AG04450 (cell line): ENCODE measurements at places on chromosomes 4 and X.

GRCh38 chr4:30825008-30825770 lies 105.0 kb downstream of the PCDH7 start:
- DNase-seq = no peak

- no peak for DNase-seq
Observed at GRCh38 chrX:43804021-43804420, 78.2 kb downstream of the MAOB start.

- no peak for DNase-seq
Observed at GRCh38 chr4:146073517-146073916, 102.0 kb upstream of the LSM6 start.

DNA sequence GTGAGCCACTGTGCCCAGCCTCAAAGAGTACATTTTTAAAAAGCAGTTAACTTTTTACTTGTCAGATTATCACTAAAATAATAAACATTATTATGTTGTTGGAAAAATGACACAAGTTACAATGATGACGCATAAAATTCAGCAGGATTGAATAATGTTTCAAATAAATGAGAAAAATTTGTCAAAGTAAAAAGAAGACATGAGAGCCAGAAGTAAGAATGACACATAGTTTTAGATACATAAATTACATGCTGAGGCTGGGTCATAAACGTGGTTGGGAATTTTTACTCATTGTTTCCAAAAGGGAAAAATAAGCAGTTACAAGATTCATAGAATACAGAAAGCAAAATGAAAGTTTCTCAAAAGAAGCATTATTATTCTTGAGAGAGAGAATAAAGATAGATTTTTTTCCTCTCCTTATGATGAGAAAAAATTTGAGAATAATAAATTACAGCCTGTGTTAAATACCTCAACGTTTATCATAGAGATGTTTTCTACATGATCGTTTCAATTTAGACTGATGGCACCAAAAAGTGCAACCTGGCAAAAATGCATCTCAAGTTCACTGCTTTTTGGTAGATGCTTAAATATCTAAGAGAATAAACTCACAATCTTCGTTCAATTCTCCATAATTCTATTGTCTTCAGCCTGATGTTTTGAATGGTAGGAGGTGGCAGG lies 40.4 kb downstream of the GUCY1B1 start:
- no peak for DNase-seq

DNA sequence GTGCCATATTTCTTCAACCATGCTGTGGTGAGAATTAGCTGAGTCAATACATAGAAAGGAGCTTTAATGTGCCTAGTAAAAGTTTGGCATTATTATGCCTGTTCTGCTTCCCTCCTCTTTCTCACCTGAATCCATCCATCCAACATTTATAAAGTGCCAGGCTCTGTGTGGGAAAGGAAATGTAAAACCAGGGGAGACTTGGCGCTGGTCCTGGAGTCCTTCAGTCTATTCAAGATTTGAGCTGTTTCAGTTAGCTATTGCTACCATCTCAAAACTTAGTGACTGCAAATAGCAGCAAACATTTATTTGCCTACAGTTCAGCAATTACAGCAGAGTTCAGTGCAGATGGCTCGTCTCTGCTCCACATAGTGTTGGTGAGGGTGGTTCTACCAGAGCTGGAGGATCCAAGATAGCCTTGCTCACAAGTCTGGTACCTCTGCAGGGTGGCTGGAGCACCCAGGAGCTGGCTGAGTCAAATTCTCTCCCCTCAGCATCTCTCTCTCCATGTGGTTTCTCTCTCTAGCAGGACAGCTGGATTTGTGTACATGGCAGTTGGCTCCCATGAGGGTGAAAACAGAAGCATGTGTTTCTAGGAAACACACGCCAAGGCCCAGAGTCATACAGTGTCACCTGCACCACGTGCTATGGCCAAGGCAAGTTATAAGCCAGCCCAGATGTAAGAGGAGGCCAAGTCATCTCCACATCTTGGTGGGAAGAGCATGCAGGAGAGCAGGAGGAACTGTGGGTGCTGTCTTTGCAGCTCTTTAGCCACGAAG lies 77.3 kb downstream of the FHDC1 start:
- no peak for DNase-seq

DNA sequence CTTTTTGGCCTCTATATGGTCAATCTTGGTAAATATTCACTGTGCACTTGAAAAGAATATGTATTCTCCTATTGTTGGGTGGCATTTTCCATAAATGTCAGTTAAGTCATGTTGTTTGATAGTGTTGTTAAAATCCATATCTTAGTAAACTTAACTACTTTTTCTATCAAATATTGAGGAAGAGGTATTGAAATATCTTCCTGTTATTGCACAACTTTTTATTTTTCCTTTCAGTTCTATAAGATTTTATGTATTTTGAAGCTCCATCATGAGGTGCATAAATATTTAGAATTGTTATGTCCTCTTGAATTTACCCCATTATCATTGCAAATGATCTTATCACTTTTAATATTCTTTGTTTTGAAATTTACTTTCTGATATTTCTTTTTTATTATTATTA lies 3.4 kb downstream of the GK2 start:
- no peak for DNase-seq

DNA sequence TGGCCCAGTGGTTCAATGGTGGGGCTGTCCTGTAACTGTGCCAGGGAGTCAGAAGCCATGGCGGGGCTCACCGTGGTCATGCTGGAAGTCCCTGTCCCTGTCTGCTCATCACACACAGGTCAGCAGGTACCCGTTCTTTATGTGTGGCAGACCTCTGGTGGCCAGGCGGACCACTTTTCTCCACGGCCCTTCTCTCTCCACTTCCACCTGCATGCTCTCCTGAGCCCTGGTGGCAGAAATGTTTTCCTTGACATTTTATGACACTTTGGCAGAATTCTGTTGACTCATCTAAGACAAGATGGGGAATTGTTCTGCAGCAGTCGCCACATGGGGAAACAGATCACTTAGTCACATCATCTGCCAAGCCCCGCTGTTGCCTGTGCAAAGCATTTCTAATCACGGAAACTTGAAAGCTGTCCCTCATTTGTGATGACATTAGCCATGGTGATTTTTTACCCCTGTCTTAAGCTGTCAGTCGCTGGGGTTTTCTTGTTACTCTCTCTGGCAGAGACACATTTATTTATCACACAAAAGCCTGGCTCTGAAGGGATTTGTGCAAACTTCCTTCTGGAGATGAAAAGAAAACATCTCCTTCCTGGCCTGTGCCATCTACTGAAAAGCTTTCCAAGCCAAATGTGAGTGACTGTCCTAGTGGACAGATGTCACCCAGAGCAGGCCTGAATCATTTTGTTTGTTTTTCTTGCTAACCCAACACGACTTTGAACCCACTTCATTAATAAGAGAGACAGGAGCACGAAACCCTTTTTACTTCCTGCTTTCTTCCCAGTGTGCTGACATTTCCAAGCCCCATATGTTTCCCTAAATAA lies 38.8 kb upstream of the STIM2 start:
- DNase-seq = no peak

GRCh38 chrX:48972220-48973164 lies 848 bp upstream of the KCND1 start:
- no peak for DNase-seq

- no peak for DNase-seq
Observed at GRCh38 chr4:19300213-19300612, 951.5 kb upstream of the SLIT2 start.

DNA sequence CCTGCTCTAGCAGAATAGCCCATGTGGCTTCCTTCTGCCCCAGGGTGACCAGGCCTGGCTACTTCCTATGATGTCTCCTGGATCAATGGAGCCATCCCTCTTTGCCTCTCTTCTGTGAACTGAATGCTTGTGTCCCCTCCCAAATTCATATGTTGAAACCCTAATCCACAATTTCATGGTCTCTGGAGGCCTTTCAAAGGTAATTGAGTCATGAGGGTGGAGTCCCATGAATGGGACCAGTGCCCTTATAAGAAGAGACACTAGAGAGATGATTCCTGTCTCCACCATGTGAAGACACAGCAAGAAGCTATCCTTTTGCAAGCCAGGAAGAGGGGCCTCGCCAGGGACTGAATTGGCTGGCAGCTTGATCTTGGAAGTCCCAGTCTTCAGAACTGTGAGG lies 18.4 kb downstream of the CCKAR start:
- no peak for DNase-seq

- no peak for DNase-seq
Observed at GRCh38 chrX:72305286-72306084, at the start of gene CITED1. TSS of gene CITED1 (minus strand) at chrX:72305914. CDS start at chrX:72302869, 3,045 bp downstream.

DNA sequence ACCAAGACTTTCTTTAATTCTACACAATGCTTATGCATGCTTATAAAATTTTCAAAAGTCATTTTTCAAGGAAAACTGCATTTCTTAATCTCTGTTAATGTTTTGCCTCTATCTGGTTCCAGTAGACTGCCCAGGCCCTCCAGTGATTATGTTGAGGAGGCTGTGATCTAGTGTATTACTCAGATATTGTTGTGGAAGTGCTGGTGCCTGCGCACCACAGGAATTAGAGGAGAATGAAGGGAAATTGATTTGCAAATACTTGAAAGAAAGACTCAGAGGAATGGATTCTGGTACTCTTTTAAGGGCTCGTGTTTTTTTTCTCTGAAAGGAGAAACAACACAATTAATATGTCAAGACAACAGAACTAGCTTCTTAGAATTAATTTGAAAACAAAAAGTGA lies 1015.1 kb downstream of the RPA4 start:
- peak; percentile 13 for DNase-seq

GRCh38 chrX:130100180-130100579 lies 10.1 kb downstream of the ELF4 start:
- DNase-seq = no peak

- no peak for DNase-seq
Observed at GRCh38 chr4:123510659-123511058, 114.1 kb downstream of the SPRY1 start.

GRCh38 chr4:153713866-153714646 lies 30.0 kb downstream of the TLR2 start:
- DNase-seq = no peak

GRCh38 chrX:126272795-126273497 lies 106.9 kb upstream of the DCAF12L2 start:
- DNase-seq = no peak

- DNase-seq = no peak
Observed at GRCh38 chr4:164405774-164406173, 348.2 kb upstream of the SMIM31 start.

- DNase-seq = no peak
Observed at GRCh38 chrX:68429216-68429615, 4.1 kb downstream of the OPHN1 start.

DNA sequence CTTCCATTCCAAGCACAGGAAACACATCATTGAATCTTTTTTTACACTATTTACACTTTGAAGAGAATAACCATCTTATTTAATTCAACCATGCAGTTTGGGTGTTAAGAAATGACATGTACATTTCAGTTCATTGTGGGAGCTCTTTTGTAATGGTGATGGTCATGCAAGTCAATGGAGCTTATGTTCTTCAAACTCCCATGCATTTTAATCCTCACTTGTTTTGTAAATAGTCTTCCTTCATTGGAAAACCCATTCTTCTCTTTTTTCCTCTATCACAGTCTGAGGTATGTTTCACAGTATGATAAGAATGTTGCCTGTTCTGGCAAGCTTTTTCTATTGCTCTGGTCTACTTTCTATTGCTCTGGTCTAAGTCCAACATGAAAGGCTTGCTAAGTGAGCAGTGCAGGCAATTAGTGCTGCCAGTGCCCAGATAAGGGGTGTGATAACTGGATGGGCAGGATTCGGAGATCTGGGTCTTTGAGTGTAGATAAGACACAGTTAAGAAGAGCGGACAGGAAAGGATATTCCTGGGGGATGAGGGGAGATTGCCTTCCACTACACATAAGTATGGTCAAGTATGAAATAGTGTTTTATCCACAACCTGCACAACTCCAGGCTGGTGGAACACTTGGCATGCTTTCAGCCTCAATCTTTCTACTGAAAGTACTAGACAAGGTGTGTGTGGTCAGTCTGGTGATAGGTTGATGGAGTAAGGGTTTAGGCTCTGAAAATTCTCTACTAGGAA lies 17.1 kb downstream of the AFP start:
- no peak for DNase-seq

- DNase-seq = no peak
Observed at GRCh38 chr4:17876943-17877342, 66.2 kb downstream of the NCAPG start.

DNA sequence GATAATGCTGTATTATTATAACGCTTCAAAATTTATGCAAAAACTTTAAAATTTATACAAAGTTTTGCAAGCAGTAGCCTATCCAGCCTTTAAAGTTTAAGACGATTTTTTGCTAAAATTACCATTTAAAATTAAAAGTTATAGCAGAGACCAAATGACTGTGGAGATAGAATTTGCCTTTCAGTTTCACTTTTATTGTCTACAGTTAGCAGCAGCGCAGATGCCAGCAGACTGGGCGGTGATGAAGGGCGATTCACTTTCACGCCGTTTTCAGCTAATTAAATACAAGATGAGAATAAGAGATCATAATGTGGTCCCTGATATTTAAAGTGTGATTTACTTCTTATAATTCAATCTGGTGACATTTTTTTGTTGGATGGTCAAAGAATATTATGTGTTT lies 1381.5 kb upstream of the ADGRL3 start:
- DNase-seq = no peak

DNA sequence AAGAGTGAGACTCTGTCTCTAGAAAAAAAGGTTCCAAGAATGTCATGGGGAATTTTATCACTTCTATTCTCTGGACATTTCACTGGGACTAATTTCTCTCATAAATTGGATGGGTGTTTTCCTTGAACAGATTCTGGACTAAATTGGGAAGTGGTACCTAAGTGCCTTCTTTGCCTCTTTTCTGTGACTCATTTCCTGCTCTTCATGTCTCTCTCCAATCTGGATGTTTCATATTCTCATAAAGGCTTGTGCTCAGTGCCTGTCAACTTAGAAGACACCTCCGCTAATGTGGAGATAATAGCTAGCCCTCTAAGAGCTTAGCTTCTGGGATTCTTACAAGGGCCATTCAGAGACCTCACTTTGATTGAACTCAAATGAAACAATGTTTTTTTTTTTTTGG lies 38.0 kb upstream of the IGFBP7 start:
- no peak for DNase-seq

DNA sequence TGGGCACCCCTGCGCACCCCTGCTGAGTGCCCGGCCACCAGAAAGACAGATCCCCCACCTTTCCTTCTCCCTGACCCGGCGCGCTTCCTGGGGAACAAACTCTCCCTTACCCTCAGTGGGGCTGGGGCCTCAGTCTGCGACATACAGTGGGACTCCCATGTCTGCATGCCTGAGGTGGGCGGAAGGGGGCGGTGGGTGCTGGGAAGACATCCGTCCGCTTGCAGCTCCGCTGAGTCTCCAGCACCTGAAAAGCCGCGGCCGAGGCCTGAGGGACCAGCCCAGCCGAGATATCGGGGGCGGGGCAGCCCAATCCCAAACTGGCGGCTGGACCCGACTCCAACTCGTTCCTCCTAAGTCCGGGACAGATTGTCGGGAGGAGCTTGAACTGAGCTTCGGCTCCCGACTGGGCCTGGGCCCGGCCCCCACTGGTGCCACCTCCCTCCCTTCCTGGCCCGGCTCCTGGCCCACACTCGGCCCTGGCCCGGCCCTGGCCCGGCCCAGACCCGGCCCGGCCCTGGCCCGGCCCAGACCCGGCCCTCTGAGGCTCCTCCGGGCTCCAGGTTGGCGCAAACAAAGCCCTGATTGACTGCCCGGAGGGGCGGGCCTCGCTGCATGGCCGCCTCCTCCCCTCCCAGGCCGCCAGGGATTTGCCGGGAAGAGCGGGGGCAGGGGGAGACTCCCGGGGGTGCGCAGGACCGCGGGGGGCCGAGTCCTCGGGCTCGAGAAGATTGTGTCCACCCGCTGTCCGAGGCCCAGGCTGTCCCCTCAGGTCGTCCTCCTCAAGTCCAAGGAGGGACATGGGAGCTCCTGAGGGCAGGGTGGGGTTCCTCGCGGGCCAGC lies 877 bp upstream of the SLC16A2 start:
- DNase-seq = peak; percentile 16

- no peak for DNase-seq
Observed at GRCh38 chr4:186932631-186933187, 209.1 kb upstream of the FAT1 start.
